ENCODE measurements at places on chromosomes 12 and 14.

DNA sequence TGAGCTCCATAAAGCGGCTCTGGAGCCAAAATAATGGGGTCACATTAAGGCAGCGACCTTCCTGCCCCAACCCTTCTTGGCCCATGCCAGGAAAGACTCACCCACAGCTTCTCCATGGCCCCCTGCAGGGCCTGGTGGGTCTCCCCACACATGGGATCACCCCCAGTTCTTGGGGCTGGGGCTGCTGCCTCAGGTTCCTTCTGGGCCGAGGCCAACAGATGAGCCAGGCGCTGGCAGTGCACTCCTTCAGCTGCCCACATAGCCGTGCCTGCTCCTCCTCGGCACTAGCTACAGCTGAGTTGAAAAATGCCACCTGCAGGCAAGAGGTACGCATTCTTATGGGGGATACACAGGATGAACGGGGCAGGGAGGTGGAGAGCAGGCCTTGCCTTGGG lies 14.8 kb upstream of the BLTP3B start:
- no peak for DNase-seq

DNA sequence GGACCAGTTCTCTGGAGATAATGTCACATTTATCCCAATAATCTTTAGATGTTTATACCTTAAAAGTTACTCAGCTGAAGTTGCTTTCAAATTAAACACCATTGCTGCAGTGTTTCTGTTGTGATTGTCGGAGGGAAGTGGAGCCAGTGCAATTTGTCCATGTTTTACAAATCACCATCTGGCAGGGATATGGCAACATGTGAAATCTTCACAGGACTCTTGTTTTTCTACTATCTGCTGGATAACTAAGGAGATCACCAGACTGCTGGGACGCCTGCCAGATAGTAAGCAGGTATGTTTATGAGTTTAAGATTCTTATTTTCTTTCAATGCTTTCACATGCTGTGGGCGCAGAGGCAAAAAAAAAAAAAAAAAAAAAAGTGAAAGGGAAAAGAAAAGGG lies 100.3 kb upstream of the SOX5 start:
- DNase-seq: no peak

DNA sequence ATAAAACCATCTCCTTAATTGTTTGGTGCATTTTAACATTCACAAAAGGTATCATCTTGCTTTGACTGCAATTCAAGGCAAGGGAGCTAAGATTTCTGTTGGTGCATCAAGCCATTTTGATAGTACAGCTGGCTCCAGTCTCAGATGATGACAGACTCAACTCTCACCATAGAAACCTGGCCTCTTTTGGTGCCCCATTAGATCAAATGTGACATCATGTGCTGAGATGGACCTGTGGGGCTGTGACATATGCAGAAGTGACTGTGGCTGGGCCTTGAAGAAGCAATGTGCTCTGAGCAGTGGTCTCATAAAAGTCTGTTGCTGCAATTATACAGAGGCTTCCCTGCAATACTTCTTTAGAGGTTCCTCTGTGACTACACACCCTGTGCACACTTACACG lies 88.4 kb downstream of the SLC2A13 start:
- no peak for DNase-seq

GRCh38 chr12:72793796-72794195 lies 521.6 kb downstream of the TRHDE start:
- DNase-seq: no peak

DNA sequence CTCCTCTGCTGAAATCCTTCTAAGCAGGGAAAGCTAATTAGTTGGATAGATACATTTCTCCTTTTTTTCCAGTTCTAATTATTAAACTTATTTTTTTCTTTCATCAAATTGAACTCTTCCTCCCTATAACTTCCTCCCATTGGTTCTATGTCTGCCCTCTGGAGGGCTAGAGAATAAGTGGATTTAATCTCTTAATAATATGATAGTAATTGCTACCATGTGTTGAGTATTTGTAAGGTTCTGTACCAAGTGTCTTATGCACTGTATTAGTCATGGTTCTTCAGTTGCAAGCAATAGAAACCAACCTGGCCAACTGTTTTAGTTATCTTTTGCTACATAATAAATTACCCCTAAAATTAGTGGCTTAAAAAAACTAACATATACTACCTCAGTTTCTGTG lies 190.5 kb upstream of the PLXNC1 start:
- DNase-seq: no peak

Data from A549 (cell line).